ENCODE measurements at places on chromosomes 2 and 18.

- no peak for DNase-seq
Measured at GRCh38 chr2:219897456-219897855, 270.0 kb downstream of the SLC4A3 start.

GRCh38 chr2:164852086-164852485 lies 10.5 kb upstream of the COBLL1 start:
- DNase-seq = no peak

GRCh38 chr2:163613266-163613731 lies 122.5 kb downstream of the FIGN start:
- no peak for DNase-seq

DNA sequence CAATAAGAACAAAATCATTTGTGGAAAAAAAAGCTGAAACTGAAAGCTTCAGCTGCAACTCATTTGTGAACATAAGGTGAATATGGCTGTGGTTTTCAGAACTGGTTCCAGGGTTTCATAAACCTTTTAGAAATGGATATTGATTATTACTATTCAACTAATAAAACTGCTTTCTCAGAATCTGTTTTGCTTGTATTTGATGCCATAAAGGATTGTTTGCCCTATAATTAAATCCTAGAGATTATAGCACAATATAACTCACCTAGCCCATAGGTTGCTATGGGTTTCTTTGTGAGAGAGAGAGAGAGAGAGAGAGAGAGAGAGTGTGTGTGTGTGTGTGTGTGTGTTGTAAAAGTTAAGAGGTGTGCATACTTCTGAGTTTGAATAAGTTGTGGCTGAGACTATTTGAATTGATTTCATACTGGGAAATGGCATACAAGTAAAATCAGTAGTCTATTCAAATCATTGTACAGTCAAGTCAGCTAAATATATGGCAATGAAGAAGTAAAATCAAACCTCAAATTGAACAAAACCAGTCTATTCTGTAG lies 339.2 kb downstream of the ARHGAP15 start:
- DNase-seq = no peak

DNA sequence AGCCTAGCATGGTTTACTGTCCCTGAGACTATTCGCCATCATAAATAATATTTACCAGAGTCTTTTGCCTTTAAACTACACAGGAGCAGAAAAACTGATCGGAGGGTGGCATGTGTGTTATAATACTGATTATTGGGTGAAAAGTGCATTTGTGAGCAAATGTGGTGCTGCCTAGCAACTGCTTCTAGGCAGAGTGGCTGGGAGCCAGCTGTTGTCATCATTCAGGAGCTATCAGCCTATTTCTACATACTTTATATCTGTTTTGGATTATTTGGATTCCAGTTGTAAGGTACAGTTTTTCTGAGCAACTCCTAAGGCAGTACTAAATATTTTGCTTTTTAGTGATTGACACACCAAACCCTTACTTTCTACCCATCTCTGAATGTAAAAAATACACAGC lies 75.0 kb upstream of the MSTN start:
- DNase-seq = no peak

DNA sequence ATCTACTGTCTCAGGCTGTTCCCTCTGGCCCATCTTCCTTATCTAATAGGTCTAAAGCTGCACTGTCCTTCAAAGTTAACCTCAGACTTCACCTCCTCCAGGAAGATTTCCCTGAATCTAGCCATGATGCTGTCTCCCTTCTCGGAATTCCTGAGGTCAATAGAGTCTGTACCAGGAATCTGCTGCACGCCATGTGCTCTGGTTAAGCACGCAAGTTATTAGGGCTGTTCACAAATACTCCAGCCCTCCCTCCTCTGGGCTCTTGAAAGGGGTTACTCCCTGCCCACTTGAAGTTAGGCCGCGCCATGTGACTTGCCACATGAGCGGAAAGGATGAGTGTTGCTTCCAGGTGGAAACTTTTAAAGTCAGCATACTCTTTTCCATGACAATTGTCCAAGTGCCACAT lies 43.6 kb downstream of the MCFD2 start:
- no peak for DNase-seq

GRCh38 chr2:236919209-236919608 lies 166.5 kb upstream of the COPS8 start:
- no peak for DNase-seq

DNA sequence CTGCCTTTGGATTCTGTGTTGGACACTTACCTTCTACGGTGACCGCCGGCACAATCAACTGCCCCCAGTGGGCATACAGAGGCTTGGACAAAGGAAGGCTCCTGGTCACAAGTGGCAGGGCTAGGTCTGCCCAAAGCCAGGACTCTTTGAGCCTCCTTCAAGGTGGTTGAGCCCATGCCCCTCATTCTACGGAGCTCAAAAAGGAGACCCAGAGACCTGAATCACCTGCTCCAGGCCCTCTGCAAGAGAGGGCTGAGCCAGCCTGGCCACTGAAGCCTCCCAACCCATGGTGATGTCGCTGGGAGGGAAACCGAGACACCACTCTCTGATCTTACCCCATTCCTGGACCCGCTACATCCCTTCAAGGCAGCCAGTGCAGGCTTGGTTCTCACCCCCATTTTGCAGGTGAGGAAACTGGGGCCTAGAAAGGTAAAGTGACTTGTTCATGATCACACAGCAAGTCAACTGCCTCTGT lies 87.9 kb downstream of the INHBB start:
- no peak for DNase-seq

DNA sequence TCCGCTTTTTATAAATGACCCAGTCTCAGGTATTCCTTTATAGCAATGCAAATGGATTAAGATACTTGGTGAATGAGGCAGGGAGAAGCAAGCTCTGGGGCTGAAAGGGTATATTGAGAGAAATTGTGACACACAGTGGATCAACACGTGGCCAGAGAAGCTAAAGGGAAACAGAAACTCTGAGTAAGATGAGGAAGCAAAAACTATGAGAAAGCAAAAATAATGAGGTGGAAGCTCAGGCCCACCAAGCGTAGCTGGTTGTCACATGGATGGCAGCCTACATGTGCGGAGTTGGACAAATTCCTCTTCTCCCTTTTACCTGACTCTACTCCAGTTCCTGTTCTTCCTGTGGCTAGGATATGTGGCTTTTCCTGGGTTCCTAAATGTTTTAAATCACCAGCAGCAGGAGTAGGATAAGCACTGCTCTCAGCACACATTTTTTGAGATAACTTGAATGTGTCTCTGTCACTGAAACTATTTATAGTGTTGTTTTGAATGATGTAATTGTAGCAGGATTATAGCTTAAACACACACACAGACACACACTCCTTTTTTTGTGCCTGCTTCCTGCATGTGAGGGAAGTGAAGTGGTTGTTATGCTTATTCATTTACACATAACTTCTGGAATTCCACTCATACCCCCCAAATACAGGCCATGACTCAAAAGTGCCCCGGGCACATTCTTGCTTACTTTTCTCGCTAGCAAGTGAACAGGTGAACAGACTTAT lies 30.1 kb upstream of the EPC2 start:
- no peak for DNase-seq

DNA sequence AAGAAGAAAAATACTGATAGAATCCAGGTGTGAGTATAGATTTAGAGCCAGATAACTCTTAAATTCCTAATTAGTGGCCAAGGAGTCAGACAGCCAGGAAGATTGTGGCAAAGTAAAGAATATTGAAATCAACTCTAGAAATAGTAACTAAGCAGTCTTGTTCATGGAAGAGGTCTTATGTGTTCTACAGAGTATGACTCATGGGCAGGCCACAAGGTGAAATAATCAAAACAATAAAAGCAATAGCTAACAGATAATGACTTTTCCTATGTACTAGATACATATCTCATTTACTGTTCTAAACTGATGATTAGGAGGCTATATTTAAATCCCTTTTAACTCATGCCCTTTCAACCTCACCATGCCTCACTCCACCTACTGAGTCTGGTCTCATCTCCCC lies 227.4 kb upstream of the COL3A1 start:
- no peak for DNase-seq

DNA sequence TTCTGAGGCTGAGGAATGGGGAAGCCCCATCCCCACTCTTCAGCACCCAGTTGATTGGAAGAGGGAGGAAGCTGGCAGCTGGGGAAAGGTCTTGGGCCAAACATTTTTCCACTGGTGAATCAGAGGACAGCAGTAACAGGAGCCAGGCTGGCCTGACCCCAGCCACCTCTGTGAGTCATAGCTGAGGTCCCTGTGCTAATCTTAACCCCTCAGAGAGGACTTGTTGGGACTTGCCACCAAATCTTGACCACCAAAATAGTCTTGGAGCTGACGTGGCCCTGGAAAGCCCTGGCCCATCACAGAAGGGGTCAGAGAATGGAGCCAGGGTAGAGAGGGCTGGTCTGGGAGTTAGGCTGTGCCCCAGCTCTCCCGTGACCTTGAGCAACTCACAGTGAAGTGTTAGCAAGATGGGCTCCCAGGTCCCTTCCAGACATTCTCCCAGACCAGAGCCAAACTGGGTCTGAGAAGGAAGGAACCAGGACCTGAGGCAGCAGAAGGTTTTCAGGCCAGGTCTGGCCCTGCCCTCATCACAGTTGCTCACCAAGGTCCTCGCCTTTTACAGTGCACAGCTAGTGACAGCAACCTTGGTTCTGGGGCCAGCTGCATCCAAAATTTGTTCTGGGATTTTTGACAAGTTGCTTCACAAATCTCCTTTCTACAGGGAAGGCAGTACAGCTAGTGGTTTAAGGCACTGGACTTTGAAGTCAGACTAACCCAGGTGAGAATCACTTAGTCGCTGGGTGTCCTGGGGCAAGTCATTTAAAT lies 266.6 kb downstream of the CYP26B1 start:
- no peak for DNase-seq

DNA sequence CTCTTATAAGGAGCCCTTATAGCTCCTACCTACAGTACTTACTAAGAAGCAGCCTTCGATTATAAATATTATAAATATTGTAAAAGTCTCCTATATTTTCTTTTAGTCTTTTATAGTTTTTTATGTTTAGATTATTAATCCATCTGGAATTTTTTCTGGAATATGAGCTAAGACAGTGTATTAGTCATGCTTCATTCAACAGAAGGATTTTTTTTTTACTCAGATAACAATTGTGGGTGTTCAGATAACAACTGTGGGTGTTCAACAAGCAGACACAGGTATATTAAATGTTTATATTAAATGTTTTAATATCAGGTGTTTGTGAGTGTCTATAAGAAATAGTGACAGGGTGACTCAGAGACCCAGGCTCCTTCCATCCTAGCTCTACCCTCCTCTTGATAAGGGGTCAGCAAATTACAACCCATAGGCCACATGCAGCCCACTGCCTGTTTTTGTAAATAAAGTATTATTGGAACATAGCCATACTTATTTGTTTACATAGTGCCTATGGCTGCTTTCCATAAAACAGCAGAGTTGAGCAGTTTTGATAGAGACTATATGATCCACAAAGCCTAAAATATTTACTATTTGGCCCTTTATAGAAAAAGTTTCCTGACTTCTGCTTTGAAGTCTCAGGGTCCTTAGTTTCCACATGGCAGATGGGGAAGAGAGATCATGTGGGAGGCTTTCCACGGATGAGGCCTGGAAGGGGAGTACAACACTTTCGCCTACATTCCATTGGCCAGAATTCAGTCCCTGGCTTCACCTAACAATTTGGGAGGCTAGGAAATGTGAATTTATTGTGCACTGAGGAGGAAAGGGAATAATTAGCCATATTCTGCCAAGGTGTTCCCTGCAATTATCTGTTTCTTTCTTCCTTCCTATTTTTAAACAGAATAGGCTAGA lies 4.3 kb upstream of the SPATS2L start:
- no peak for DNase-seq

DNA sequence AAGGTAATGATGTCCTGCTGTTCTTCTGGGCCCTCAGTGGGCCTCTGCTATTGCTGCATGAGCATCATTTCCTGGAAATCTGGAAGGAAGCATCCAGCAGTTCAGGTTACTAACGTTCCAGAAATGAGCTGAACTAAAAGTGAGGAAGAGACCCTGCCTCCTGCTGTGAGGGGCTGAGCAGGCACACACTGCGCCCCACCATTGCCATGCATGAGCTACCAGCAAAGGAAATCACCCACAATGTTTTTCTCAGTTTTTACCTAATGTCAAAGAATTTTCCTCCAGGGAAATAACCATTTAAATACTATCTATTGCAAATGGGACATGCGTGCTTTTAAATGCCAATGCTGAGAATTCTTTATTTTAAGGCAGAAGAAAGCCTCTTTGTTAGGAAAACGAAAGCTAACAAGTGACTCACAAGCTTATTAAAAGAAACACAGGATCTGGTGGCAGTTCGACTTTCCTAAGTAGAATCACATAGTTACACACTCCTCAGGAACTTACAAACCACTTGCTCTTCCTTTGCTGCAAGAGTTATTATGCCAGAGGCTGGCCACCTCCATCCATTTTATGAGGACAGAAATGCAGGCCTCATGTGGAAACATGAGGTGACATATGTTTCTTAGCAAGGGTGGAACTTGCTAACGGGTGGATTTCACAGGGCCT lies 152.6 kb upstream of the TTC39C start:
- DNase-seq = no peak

DNA sequence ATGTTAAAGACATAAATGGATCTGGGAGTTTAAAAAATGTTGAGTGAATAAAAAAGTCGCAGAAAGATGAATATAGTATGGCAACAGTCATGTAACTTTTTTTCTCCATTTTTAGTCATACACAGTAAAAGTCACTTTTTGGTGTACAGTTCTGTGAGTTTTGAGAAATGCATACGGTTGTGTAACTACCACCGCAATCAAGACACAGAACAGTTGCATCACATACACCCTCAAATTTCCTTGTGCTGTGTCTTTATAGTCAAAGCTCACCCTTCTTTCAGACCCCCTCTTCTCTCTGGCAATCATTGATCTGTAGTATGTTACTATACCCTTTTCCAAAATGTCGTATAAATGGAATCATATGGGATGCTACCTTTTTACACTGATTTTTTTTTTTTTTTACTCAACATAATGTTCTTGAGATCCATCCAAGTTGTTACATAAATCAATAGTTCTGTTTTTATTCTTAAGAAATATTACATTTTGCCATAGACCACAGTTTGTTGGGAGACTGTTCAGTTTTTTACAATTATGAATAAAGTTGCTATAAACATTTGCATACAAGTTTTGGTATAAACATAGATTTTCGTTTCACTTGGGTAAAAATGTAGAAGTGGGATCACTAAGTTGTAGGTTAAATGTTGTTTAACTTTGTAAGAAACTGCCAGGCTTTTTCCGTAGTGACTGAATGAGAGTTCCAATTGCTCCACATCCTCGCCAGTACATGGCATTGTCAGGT lies 35.4 kb upstream of the AGFG1 start:
- no peak for DNase-seq
